ENCODE measurements at places on chromosomes 11 and 22. TPM values are rescaled to one million over a fixed set of nuclear protein-coding genes. Genes with fewer than 3 reads are reported as not detected.

DNA sequence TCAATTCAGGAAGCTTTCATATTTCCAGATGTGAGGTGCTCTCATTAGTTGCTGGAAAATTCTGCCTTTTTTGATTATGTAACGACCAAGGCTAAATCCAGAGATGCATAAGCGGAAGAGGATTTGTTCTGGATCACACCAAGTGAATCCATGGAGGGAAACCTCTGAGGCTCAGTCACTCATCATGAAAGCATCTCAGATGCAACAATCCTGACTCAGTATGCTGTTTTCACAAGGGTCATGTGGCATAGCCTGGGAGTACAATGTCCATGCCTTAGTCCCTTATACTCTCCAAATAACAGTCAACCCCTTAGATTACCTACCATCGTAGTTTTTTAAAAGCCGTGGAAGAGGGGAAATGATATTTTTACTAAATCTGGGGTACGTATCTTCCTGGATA lies 445.6 kb downstream of the NTM start:
- DNase-seq: no peak

DNA sequence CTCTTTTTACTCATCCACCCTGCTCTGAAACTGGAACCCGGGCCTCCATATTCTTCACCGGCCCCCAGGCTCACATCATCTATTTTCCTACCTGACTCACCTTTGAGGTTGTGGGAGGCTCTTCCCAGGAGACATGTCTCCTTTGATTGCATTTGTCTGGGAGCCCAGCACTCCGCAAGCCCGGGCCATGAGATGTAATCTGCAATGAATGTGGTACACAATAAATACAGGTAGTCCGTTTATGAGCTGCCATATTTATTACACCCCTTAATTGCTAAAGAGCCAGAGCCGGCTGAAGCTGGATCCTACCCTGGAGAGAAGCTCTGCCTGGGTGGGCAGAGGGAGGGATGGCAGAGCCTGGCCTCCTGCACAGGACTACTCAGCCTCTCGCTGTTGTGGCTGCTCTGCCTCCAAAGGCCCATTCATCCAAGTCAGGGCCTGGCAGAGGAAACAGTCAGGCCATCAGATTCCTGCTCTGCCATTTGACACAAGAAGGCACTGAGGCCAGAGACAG lies 49.5 kb downstream of the TP53I11 start:
- no peak for DNase-seq

The ABTB2 gene
- total RNA-seq: 6.2 TPM

- DNase-seq: no peak
Measured at GRCh38 chr11:48095779-48096470, 115.6 kb downstream of the PTPRJ start.

- no peak for DNase-seq
Measured at GRCh38 chr11:2793701-2794045, 91.9 kb downstream of the CDKN1C start.

DNA sequence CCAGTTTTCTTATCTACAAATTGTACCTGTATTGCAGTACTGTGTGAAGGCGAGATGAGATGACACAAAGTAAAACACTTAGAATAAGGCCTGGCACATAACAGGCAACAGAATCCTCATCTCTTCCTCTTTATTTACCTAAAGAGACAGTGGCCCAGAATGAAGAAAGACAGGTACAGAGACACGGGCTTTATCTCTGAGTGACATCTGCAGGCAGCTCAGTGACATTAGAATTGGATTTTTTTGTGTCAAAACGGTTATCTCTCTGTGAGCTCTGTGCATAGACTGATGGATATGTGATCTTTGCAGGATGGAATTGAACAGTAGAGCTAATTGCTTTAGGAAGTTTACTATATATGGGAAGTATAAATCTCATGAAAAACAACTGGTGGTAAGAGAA lies 36.2 kb upstream of the TRPC6 start:
- DNase-seq: no peak

The DBX1 gene
- total RNA-seq: not detected
